GM13976 (cell line): ENCODE measurements at places on chromosomes 12 and 14.
A peak's percentile ranks its signal among the peaks of the same experiment; 100 is the strongest.

- peak; percentile 19 for DNase-seq
Observed at GRCh38 chr12:46473634-46474329, 101.2 kb upstream of the SLC38A2 start.

GRCh38 chr12:124588751-124589267 is 21.4 kb upstream of the NCOR2 start:
- DNase-seq: no peak

GRCh38 chr12:89657066-89657465 is 51.6 kb downstream of the ATP2B1 start:
- no peak for DNase-seq

- no peak for DNase-seq
Observed at GRCh38 chr14:98756749-98757148, 515.2 kb downstream of the BCL11B start.

GRCh38 chr12:84701041-84701440 is 211.6 kb downstream of the SLC6A15 start:
- DNase-seq: no peak

DNA sequence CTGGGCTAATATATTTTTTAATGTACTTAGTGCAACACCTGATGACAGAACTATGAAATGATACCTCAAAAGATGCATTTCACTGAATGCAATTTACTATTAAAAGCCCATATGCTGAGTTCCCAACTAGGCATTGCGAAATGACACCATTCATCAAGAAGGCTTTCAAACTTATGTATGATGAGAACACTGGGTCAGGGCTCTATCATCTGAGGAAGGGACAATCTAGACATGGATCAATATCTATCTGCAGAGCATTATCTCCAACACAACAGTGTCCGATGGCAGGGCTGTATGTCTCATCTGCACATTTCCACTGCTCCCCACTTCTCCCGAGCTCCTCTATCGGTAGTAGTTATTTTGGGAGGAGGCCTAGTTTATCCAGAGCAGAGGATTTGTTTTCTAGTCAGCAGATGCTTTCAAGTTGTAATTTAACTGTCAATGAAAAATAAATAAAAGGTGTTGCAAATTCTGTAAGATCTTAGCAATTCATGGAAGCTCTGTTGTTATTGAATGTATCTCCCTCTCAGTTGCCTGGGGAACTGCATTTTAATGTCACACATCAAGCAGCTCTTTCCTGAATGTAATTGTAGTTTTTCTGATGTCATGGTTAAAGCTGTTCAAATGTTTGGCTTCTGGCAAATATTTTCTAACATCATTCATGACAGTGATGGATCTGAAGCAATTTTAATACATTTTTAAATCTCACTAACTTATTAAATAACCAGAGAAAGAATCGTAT is 7.4 kb upstream of the GCH1 start:
- no peak for DNase-seq

DNA sequence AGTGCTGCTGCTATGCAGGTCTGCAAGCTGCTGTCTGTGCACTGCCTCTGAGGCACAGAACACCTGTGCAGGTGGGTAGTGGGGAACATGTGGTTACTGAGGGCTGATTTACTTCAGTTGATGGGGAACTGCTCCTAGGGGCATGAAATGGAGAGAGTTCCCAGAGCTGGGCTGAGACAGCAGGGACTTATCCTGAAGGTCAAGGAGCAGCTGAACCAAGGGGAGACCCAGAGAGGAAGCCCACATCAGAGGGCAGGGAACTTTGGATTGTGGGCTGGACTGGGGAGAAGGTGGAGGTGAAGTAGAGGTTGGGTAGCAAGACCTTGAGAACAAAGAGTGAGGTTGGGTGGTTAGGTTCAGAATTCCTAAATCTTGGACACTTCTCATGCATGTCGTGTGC is 311.9 kb downstream of the AACS start:
- no peak for DNase-seq

GRCh38 chr14:24840204-24840893 is 206.4 kb upstream of the GZMB start:
- DNase-seq: no peak
